ENCODE measurements at places on chromosomes 1 and 21.

- DNase-seq, result no peak
Observed at GRCh38 chr1:80023358-80023757, 1016.8 kb upstream of the ADGRL4 start.

DNA sequence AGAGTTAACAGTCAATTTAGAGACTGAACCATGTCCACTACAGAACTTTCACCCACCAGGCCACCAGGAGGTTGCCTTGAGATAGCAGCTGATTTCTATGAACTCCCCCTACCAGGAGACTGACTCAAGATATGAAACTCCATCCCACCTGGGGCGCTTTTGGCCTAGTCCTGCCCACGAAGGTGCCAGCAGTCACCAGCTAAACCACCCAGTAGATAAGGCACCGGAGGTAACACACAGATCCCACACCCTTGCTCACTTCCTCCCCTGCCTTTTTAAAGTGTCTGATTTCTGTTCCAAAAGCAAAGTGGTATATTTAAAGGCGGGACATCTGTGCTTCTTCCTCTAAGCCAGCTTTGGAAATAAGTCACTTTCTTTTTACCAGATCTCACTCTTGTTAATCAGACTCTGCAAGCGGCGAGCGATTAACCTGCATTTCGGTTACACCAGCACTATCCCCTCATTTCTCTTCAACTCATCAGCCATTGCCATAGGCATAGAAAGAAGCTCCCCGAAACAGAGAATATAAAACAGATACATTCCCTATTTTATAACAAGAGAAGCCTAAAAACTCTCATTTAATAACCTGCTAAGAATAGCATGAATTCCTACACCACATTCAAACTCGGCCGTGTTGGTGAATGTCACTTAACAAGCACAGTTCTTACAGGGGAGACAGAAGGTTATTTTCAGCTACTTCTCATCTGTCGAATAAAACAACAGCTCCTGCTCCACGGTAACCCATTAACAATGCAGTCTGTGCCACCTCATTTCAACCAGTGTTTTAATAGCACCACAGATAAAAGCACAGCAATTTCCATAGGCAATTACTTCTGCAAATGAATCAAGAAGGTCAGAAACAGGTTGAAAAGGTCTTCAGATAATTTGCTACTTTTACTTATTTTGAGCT is 318.1 kb downstream of the KCNH1 start:
- no peak for DNase-seq

GRCh38 chr1:54547601-54548388 is at the start of gene ACOT11:
Gene ACOT11 (plus strand): TSS chr1:54548228. CDS start chr1:54548310, 82 bp downstream.
- DNase-seq, result no peak

DNA sequence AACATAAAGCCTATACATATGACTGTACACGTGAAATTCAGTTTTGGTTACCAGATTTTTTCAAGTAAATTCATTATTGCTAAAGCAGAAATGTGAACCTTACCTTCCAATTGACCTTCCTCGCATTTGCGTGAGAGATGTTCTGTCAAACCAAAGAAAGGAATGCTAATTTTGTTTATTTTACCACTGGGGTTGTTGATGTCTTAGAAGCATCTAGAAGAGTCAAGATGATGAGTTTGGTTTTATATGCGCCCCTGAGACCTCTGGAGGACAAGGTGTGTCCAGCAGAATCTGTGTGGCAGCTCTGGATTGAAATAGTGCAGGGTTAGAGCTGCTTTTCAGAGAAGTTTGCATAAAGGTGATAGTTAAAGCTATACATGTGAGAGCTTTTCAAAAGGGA is 48.4 kb downstream of the ZBTB40 start:
- DNase-seq, result no peak

DNA sequence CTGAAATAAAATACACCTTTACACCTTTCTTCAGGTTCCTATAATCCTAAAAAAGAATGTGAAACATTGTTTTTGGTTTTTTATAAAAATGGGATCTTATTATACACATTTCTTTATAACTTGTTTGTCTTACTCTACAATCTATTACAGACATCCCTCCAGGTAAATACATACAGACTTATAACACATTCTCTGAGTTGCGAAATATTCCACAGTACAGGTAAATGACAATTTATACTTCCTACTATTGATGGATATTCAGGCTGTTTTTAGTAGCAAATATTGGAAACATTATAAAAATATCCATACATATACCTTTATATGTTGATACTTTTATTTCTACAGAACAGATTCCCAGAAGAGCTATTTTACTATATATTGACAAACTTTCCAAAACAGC is 20.3 kb downstream of the PIK3R3 start:
- DNase-seq, result no peak

GRCh38 chr1:106022312-106022902 is 1034.1 kb upstream of the PRMT6 start:
- no peak for DNase-seq

DNA sequence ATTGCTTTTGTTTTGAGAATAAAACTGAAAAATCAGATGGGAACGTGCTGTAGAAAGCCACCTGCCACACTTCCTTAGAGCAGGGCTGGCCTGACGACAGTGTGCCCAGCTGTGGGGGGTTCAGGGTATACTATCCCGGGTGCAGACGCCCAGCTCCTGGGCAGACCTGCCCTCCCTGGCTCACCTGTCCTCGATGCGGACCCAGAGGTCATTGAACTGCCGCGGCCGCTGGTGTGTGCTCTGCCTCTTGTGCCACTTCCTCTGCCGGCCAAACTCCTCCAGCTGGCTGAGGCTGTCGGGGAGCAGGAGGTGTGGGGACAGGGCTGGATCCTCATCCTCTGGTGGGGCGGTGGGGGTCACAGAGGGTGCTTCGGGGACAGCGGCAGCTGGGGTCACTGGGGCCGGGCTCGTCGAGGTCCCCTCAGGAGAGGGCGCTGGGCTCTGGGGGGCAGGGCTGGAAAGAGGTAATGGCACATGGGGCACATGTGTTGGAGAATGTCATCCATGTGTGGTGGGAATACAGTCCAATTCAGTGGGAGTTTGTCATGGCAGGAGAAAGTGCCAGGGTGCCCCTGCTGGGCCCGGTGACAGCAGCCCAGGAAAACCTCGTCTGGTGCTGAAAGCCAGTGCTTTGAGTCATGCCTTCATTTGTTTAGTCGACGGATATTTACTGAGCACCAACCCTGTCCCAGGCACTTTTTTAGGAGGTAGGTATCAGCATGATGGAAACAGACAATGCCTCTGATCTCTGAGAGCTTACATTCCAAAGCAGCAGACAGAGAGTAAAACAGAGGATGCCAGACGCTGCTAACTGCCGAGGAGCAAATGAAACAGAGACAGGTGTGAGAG is 222.0 kb downstream of the TRABD2B start:
- DNase-seq, result no peak

Data from AG04449 (cell line).